NCI-H524 (cell line): ENCODE measurements at places on chromosomes 4 and X.

- DNase-seq, result no peak
These were observed 7.5 kb downstream of the SEPTIN6 start for GRCh38 chrX:119685225-119686066.

DNA sequence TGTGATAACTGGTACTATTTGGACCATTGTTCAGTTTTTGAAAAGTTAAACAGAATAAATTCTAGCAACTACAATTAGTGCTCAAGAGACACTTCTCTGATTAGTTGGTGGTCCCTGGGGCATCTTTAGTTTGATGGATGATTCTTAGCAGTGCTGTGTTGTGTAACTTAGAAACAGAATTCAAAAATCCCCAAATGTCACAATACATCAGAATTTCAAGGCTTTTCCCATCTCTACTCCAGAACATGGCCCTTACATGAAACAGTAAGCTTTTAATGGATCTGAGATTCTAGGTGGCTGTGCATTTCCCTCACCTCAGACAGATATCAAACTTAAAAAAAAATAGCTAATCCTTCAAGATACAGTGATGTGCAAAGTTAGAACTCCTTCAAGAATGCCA lies 104.4 kb upstream of the CXCL13 start:
- no peak for DNase-seq

GRCh38 chr4:53461244-53461643 lies 83.8 kb downstream of the FIP1L1 start:
- no peak for DNase-seq

DNA sequence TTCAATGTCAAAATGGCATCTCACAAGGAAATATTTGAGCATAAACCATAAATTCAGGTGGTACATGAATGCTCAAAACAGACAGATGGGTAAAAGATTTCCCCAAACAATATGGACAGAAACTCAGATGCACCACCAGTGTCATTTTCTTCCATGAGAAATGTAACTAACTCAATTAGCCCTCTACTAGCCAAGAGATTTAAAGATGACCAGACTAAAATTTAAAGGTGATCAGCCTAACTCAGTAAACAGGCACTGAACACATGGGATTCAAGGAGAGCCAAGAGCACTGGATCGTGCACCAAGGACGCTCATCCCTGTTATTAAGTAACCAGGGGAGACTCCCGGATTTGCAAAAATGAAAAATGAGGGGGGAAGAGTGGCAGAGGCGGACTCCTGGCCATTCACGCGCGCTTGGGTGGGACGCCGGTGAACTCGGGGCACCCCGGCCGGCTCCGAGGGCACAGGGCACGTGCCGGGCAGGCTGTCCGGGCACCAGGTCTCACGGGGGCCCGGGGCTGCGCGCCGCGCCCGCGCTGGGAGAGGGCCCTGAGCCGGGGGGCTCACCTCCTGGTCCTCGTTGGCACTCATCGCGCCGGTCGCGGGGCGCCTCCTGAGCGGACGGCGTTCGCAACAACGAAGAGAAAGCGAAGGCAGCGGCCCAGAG lies 490 bp downstream of the RWDD4 start:
- peak; percentile 3 for DNase-seq
